Esophagus mucosa (tissue), 1 donor: ENCODE measurements at places on chromosomes 3 and 15. TPM values are rescaled to one million over a fixed set of nuclear protein-coding genes. Genes with fewer than 3 reads are reported as not detected.

CHL1 gene
- 10.0 TPM for total RNA-seq

FGF7 gene
- total RNA-seq, result 2.0 TPM

GRM2 gene
- total RNA-seq, result 0.08 TPM

GRCh38 chr3:156643729-156644389 is 30.5 kb upstream of the TIPARP start:
- ATAC-seq, result no peak

- ATAC-seq, result no peak
Observed at GRCh38 chr3:45762647-45763302, 33.6 kb downstream of the SLC6A20 start.

DNA sequence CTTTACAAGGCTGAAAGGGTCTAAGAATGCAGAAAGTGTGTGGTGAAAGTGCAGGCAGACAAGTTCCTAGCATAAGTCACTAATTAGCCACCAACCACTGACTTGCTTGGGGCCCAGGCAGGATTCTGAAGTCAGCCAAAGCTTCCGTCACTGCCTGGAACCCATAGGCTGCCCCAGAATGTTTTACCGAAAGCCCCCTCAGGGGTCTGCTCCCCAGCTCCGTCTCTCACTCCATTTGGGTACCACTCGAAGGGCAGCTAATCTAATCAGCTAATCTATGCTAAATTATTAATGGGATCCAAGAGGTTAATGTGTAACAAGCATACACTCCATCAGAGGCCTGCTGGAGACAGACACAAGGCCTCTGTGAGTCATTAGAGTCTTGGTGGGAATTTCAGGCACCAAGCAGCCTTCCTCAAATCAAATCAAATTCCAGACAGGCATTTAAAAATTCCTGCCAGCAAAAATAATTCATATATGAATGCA is 13.2 kb downstream of the ADAMTS9 start:
- no peak for ATAC-seq

- ATAC-seq, result peak; percentile 82
Observed at GRCh38 chr15:90337256-90337655, 14.8 kb upstream of the ZNF774 start.

DNA sequence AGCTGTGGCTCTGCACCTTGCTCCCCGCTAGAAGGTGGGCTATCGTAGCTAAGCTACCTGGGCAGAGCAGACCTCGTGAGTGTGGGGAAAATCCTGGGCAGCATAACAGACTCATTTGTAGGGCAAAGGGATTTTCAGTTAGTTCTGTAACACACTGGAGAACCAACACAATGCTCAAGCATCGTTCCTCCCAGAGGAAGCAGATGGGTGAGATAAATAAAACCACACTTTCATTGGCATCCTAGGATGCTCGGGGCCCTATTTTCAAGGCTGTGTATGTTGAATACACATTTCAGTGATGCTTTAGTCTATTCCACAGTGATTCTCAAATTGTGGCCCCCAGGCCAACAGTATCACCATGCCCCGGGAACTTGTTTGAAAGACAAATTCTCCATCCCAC is 20.0 kb downstream of the LIPC start:
- ATAC-seq, result no peak

DNA sequence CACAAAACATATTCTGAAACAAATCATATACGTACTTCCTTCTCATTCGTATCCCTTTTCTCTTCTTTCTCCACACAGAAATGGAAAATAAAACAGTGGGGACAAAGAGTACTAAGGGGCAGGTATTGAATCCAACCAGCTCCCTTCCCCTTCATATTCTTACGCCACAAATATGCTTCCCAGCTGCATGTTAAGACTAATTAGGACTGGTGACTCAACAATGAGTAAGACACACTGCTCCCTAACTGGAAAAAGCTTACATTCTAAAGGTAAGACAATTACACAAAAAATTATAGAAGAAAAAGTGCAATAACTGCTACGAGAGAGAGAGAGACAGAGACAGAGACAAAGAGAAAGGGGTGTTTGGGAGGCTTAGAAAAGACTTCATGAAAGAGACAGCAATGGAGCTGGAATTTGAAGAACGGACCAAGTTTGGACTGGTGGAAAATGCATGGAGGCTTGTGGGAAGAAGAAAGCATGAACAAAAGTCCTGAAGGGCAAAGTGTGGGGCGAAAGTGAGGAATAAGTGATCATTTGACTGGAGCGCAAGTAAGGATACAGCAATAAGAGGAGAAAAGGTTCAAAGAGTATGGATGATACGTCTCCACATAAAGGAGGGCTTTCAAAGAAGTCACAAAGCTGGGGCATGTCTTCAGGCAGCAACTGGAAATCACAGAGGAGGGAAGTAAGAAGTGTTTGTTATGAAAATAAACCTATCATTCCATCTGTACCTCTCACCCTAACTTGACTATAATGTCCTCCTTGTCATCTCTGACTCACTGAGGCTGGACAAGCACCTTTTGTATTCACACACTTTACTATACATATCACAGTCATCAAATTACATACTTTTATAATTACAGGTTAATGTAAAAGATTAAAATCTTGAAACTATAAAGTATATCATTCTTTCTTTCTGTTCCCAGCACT is 49.2 kb downstream of the RYK start:
- ATAC-seq, result peak; percentile 84

GRCh38 chr15:40358471-40359353 is 693 bp downstream of the DISP2 start:
- ATAC-seq, result peak; percentile 5
